ENCODE measurements at places on chromosomes 4 and X.

- DNase-seq, result no peak
Observed at GRCh38 chrX:12890467-12890866, 16.0 kb upstream of the TLR8 start.

DNA sequence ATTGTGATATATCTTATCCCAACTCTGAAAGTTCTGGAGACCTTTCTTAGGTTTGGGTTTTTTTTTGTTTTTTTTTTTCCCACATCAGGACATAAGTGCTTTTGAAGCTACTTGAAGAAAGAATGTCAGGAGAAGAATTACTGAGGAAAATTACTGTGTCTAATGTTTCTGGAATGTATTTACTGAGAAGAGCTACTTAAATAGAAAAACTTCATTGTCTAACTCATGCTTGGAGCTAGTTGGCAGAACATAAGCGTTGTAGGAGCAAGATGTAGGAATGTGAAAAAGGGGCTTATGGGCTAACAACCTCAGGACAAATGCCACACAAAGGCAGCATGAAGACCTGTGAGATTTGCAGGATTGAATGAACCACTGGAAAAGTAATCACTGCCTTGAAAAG lies 166.6 kb upstream of the GLRA2 start:
- no peak for DNase-seq

DNA sequence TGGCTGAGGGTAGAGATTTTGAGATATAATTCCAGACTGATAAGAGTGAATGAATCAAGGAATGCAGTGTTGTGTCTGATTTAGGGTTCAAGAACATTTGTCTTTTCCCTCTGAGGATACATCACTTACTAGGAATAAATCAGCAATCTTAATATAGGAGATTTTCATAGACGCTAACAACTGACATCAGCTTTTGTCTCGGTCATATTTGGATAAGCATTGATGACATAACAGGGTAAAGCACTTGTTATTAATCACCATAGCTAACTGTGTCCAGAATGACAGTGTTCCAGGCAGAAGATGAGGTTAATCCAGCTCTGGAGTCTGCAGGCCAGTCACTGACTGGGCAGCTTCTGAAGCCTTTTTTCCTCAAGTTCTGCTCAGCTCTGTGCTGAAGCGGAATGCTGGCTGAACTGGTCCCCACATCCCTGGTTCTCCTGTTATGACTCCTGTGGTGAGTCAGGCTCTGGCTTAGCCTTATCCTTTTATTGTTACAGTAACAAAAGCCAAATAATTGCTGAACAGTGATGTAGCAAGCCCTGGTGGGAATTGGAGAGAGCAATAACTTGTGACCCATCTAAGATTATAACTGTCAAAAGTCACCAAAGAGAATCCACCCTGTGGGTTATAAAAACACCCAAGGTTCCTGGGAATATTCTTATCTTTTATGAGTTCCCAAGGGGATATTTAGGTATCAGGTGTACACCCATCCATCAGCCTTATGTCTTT lies 41.8 kb downstream of the FNIP2 start:
- no peak for DNase-seq

GRCh38 chr4:76361689-76362412 lies 55.3 kb downstream of the STBD1 start:
- DNase-seq, result no peak

GRCh38 chr4:185916231-185916630 lies 104.2 kb upstream of the SORBS2 start:
- no peak for DNase-seq

- no peak for DNase-seq
Observed at GRCh38 chrX:1899841-1900240, 285.0 kb downstream of the ASMT start.

DNA sequence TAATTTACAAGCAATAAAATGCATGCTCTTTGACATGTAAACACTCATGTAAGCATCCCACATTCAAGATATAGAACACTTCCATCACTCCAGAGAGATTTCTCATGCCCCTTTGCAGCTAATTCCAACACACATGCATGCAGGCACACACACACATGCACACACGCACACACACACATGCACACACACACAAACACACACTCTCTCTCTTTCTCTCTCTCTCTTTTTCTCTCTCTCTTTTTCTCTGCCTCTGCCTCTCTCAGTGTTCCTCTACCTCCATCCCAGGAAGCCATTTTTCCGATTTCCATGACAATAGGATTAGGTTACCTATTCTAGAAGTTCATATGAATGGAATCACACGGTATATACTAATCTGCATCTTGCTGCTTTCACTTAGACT lies 11.9 kb upstream of the SOD3 start:
- DNase-seq, result no peak

DNA sequence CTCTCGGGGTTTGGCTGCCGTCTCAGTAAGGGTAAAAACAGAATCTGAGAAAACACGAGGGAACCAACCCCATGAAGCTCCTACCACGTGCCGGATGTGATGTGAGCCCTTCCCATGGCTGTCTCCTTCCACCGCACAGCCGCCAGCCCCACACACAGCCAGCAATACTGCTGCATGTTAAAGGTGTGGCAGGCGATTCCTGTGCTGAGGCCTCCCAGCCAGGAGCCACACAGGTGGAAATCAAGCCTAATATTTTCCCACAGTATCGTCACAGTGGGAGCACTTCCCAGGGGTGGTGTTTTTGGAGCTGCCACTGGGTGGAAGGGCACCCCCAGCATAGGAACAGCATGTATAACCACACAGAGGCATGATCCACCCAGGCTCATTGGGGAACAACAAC lies 77.5 kb downstream of the SLC2A9 start:
- no peak for DNase-seq

DNA sequence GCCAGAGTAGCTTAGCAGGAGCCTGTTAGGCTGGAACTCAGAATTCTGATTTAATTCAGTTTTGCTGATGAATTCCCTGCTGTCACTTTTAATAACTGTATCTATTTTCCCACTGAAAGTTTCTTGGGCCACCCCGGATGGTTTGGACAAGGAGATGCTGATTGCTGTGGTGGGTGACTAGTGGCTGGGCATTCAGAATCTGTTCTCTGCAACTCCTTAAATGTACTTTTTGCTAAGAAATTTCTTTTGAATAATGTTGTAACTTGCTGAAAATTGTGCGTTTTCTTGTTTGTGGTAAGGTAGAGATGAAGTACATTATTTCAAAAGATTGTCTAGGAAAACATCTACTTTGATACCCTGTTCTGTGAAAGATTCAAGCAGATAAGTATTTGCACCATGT lies 2.4 kb downstream of the TLL1 start:
- DNase-seq, result no peak
